ENCODE measurements at places on chromosomes 7 and 10.

- no peak for DNase-seq
Measured at GRCh38 chr7:154698726-154699291, 304.1 kb downstream of the PAXIP1 start.

GRCh38 chr7:128151635-128152034 lies 89.4 kb upstream of the LEP start:
- DNase-seq, result no peak

GRCh38 chr10:16952610-16953009 lies 135.4 kb upstream of the RSU1 start:
- DNase-seq, result peak; percentile 36

DNA sequence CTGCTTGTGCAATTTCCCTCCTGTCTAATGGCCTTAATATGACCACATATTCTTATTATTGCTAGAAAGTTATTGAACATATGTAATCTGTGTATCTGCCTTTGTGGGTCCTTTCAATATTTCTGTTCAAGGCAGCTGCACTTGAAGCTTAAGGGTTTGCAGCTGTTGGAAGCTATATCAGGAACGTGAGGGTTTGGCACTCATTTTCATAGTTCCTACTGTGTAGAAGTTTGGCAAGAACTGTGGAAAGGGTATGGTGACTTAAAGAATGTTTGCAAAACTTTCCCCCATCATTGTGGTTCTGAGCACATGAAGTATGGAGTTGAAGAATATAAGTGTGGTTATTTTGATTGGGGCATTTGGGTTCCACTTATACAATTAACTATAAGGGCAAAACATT lies 144.7 kb upstream of the SEMA3A start:
- DNase-seq, result no peak

DNA sequence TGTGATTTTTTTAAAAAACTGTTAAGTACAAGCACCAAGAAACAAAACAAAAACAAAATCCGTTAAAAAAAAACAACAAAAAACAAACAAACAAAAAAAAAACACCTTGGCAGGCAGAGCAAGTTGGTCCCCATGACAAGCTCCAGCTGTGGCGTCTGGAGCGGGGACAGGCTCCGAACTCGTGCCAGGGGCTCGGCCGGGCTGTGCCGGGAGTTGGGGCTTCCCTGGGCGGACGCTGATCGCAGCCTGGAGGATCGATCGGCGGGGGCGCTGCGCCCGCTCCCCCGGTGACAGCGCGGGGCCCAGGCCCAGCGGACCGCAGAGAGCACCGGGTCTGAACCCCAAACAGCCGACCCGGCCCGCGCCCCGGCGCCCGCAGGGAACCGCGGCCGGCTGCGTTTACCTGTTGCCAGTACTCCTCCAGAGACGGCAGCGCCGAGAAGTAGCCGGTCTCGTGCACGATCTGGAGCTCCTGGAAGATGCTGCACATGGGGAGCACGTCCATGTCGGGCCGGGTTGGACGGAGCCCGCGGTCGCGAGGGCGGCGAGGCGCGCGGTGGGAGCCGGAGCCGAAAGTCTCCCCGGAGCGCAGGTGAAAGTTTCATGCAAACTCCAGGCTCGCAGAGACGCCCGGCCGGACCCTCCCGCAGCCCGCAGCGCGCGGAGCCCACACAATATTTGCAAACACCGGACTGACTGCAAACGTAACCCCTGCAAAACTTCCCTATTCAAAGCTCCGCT lies at the start of gene KLF6:
TSS of gene KLF6 (minus strand) at position 700 of the 741 bp plus-strand sequence. CDS start at position 505, 195 bp downstream.
- no peak for DNase-seq

DNA sequence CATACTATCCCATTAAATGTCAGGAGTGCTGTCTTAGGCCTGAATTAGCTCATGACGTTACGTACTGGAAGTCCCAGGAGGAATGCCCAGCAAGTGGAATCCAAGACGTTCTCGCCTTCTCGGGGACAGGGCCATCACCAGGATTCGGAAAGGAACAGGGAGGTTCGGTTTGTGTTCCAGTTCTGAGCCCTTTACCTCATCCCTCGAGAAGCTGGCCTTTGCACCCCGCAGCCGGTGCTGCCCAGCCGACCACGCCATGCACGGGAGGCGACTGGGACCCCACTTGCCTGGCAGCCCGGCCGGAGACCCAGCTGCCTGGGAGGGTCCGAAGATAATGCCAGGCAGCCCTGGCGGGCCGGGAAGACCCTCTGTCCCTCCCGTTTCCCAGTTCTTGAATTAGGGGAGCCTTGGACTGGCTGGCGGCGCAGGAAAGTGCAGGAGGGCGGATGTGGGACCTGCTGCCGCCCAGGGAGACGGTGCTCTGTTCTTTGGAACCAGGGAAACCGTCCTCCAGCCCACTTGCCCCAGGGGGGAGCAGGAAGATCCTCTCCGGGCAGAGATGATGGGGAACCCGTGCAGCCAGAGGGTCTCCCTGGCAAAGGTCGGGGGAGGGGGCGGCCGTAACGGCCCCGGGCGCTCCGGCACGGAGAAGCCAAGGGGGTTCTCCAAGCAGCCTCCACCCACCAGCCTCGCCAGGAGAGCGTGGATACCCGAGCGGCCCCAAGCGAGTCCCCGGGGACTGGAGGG lies 671 bp upstream of the CHST3 start:
- DNase-seq, result no peak

DNA sequence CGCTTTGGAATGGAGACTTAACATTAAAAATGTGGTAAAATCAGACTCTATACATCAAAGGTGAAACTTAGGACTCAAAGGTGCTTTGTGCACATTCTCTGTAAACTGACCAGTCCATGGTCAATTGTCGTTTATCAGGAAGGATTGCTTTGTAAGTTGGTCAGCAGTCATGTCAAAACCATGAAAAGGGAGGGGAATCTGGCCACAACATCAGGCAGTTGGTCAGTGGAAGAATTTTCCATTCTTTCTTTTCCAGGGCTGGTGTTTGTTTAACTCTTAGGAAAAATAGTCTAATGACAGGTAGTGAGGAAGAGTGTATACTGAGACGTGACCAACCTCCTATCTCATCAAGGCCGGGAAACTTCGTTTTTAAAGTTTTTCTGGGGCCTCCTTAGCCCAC lies 226.5 kb downstream of the ADK start:
- DNase-seq, result no peak

DNA sequence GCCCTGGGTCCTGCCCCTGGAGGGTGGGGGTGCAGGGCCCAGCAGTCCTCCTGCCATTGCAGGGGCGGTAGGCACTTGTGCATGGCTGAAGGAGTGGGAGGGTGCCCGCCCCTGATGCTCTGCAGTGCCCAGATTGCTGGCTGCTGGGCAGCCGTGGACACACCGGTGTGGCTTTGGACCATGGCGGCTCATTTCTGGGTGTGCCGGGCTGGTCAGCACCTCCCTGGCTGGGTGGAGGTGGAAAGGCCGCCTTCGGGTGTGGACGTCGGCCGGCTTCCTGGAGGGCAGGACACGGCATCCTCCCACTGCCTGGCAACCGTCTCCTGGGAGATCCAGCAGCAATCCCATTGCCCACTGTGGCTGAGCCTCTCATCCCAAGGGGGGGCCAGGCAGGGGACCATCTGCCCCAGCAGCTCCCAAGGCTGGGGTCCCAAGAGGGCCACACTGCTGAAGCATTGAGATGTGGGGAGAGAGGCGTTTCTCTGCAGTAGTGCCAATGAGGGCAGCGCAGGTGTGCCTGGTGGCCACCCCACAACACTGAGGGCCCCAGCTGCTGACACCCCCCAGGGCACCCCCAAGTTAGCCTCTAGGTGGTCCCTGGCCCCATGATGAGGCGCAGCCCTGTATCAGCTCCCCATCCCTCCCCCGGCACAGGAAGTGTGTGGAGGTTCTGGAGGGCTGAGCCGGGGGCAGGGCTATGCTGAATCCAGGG lies 12.9 kb downstream of the TTYH3 start:
- no peak for DNase-seq

DNA sequence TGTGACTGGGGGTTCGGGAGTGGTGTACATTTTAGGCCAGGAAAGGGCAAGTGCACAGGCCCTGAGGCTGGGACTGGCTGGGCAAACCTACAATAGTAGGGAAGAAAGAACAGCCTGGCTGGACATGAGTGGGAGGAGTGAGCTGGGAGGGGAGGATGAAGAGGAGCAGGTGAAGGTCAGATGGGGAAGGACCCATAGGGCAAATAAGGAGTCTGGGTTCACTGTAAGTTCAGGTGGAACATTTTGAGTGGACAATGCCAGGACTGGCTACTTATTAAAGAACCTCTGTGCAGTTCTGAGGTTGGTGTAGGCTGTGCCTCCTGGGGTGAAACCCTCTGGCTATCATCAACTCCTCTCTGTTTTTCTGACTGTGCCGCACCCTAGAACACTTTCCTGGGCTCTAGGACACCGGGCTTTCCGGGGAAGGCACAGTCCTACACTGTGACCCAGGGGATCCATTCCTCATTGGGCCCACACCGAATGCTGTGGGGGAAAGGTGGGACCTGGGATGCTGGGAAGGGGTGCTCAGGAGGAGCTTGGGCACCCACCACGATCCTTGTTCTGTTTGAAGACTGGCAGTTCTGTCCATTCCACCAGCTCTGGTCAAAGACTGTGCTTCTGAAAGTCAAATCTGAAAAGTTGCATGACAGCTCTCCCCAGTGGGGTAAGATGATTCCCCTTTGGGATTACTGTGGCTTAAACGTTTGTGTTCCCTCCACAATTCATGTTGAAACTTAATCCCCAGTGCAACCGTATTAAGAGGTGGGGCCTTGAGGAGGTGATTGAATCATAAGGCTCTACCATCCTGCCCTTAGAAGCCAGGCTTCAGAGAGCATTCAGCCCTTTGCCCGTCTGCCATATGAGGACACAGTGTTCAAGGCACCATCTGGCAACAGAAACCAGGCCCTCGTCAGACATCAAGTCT lies 4.0 kb upstream of the MMP21 start:
- no peak for DNase-seq

GRCh38 chr10:84076540-84077195 lies 62.6 kb upstream of the GHITM start:
- DNase-seq, result peak; percentile 3

GRCh38 chr7:122975341-122975740 lies 20.2 kb downstream of the TAS2R16 start:
- DNase-seq, result no peak

- no peak for DNase-seq
Measured at GRCh38 chr10:94156453-94156852, 162.7 kb downstream of the PLCE1 start.

Data from dermis blood vessel endothelial cell (primary cell).